Panc1 (cell line): ENCODE measurements at places on chromosomes 1 and 21.

GRCh38 chr1:156927215-156928042 is 7.0 kb downstream of the LRRC71 start:
- DNase-seq, result peak; percentile 39

- DNase-seq, result no peak
Observed at GRCh38 chr21:46057111-46057709, 40.7 kb upstream of the COL6A2 start.

DNA sequence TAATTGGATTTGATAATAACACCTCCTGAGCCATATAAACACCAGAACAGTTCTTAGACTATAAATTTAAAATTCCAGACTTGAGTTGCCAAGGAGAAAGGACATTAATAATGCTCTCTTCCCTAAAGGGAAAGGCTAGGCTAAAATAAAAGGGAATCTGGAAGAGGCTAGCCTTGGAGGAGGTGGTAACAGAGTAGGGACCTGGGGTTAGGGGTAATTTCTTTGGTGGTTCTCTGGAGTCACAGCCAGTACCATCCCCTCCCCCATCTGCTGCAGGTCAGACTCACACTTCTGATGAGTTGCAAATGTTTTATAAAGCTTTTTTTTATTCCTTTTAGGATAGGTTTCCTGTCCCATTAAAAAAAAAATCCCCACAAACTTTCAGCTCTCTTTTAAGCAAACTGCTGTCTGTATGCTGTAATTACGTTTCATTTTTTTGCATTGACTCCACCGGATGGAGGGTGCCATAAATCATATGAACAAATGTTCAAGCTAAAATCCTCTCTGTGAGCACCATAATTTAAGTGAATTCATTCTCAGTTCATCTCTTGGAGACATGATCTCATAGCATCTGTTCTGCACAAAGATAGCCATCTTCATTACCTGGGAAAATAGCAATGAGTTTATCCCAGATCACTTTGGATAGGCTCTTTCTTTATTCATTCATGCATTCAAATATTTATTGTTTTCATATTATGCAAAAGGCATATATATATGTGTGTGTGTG is 379.6 kb downstream of the TTLL7 start:
- DNase-seq, result no peak

GRCh38 chr21:29582855-29583254 is 284.1 kb downstream of the BACH1 start:
- DNase-seq, result no peak

DNA sequence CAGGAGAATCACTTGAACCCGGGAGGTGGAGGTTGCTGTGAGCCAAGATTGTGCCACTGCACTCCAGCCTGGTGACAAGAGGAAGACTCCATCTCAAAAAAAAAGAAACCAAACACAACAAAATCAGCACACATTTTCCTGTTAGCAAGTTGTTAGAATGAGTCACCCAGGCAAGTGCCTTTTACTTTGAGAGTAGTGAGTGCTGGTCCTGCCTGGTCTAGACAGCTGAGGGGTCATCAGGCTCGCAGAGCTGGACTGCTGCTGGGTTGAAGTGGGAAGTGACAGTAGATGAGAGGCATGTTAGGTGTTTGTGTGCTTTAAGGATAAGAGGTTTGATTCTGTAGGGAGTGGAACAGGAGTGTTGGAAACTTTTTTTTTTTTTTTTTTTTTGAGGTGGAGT is 31.9 kb downstream of the GNPAT start:
- no peak for DNase-seq

DNA sequence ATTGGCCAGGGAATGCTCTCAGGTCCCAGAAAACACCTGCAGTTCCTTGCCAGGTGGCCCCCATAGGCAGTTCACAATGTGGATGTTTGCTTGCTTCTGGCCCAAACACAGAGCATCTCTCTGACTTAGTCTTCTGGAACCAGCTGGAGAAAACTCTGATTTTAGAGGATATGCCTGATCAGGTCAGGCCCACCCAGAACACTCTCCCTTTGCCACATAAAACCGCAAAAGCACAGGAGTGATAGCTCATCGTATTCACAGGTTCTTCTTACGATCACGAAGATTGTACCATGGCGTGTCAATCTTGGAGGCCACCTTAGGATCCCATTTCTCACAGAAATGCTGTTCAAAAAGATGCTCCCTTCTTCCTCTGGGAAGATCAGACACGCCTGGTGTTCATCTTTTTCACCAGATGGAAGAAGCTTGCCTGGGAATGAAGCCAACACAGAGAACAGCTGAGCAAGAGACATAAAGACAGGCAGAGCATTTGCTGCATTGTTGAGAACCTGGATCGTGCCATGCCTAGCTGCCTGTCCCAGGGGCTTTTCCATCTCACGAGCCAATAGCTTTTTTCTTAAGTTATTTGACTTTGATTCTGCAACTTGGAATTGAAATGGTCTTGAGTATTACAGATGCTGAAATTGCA is 11.6 kb upstream of the CD247 start:
- no peak for DNase-seq

DNA sequence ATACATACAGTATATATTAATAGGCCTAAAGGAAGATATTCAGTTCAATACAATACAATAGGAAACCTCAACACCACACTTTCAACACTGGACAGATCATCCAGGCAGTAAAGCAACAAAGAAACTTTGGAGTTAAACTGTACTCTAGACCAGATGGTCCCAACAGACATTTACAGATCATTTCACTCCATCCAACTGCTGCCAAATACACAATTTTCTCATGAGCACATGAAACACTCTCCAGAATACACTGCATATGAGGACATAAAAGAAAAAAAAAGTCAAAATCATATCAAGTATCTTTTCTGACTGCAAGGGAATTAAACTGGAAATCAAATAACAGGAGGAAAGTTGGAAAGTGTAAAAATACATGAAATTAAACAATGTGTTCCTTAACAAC is 607.5 kb upstream of the BRINP3 start:
- no peak for DNase-seq

- DNase-seq, result no peak
Observed at GRCh38 chr1:236159704-236160539, 17.6 kb downstream of the GPR137B start.

DNA sequence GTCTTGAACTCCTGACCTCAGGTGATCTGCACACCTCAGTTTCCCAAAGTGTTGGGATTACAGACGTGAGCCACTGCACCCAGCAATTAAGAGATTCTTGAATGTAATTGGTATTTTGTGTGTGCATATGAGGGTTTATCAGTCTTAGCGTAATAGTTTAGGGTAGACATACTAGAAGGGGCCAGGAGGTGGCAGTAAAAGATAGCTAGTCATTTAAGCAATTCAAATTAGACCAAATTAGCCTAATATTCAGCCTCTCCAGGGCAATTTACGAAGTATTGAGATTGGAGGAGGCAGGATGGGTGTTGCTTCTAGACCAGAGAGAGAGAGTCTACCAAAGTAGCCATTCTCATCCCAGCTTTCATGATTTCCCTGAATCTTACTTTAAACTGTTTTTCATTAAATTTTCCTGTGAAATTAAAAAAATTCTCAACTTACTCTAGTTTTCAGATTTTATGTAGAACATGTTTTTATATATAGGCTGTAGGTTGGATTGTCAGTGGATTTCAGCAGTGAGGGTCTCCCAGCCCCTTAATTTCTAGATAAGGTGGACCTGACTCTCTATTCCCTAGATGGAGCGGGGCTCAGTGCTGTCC is 119.7 kb downstream of the HHAT start:
- peak; percentile 22 for DNase-seq

GRCh38 chr21:41926807-41927171 is 27.0 kb downstream of the C2CD2 start:
- DNase-seq, result no peak

- no peak for DNase-seq
Observed at GRCh38 chr1:227093309-227093708, 153.2 kb downstream of the COQ8A start.
